CD8-positive, alpha-beta T cell (primary cell): ENCODE measurements at places on chromosomes 13 and 19.

GRCh38 chr19:31286491-31286890, 62.7 kb downstream of the TSHZ3 start:
- DNase-seq, result no peak

- DNase-seq, result no peak
Observed at GRCh38 chr19:4878491-4878968, 11.1 kb upstream of the PLIN3 start.

DNA sequence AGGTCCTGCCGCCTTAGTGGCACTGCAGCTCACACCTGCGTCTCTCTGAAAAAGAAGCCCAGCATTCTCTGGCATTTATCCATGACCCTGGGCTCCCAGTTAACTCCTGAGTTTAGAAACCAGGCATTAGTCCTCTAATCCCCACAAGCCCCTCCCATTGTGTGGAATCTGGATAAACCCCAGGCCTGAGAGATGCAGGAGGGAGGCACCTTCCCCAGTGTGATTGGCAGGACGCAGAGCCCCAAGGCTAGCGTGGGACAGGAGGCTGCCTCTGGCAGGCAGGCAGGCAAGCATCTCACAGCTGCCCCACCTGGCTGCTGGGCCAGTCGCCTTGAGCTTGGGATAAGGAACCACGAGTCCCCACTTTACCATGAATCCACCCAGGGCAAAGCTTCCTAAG, 11.0 kb upstream of the SERPINE3 start:
- no peak for DNase-seq

GRCh38 chr19:5352229-5352763, 11.7 kb upstream of the PTPRS start:
- DNase-seq, result no peak

- DNase-seq, result no peak
Observed at GRCh38 chr13:36518707-36519106, 86.4 kb downstream of the CCNA1 start.

DNA sequence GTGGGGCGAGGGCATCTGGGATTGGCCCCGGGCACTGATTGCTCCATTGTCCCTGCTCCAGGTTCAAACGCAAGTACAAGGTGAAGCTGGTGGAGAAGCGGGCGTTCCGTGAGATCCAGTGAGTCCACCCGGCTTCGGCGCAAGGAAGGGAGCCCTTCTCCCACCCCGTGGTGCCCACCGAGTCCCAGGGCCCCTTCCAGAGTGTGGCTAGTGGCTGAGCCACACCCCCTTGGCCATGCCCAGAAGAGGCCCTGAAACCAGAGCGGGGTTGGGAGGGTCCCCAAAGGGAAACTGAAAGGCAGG, 11.2 kb downstream of the NOP53 start:
- no peak for DNase-seq

- DNase-seq, result no peak
Observed at GRCh38 chr13:51557875-51558612, 26.2 kb upstream of the WDFY2 start.
